ENCODE measurements at places on chromosomes 6 and 20. TPM values are rescaled to one million over a fixed set of nuclear protein-coding genes. Genes with fewer than 3 reads are reported as not detected.

Gene CALHM5
- polyA plus RNA-seq, result 8.3 TPM

Gene PAK5
- not detected for polyA plus RNA-seq

Gene SLC35F1
- 0.41 TPM for polyA plus RNA-seq

Gene TFAP2B
- polyA plus RNA-seq, result not detected

Gene VNN1
- not detected for polyA plus RNA-seq

Gene EDN3
- not detected for polyA plus RNA-seq

Gene C6orf132
- polyA plus RNA-seq, result 0.87 TPM

Gene ZNF311
- polyA plus RNA-seq, result 0.61 TPM

Gene SLC22A16
- not detected for polyA plus RNA-seq

Gene CASS4
- polyA plus RNA-seq, result 65.8 TPM

Gene GHRH
- polyA plus RNA-seq, result not detected

Gene KIAA0408
- 3.0 TPM for polyA plus RNA-seq

Gene RAET1L
- not detected for polyA plus RNA-seq

Gene SDC4
- 226 TPM for polyA plus RNA-seq

Gene MRAP2
- polyA plus RNA-seq, result 0.10 TPM

Gene MYL9
- 457 TPM for polyA plus RNA-seq

Gene GSTA3
- polyA plus RNA-seq, result not detected

Measured in fibroblast of lung (primary cell).